ENCODE measurements at places on chromosomes 12 and 14.

DNA sequence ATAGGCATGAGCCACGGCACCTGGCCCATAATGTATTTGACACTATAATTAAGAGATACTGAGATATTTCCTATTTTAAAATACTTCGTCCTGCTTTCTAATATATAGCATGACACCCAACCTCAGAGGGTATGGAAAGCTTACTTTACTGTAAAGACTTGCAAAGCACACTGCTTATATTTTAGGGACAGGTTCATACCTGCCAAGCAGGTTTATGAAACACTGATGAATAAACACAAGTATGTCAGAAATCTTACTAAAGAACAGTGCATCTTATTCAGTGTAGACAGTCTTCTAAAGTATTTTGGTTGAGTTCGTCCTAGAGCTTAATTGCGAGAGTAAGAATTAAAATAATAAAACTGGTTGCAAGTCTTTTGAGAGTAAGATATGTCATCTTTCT is 65.4 kb downstream of the PPFIBP1 start:
- no peak for DNase-seq

- DNase-seq = no peak
Observed at GRCh38 chr14:80447392-80447791, 236.1 kb upstream of the DIO2 start.

DNA sequence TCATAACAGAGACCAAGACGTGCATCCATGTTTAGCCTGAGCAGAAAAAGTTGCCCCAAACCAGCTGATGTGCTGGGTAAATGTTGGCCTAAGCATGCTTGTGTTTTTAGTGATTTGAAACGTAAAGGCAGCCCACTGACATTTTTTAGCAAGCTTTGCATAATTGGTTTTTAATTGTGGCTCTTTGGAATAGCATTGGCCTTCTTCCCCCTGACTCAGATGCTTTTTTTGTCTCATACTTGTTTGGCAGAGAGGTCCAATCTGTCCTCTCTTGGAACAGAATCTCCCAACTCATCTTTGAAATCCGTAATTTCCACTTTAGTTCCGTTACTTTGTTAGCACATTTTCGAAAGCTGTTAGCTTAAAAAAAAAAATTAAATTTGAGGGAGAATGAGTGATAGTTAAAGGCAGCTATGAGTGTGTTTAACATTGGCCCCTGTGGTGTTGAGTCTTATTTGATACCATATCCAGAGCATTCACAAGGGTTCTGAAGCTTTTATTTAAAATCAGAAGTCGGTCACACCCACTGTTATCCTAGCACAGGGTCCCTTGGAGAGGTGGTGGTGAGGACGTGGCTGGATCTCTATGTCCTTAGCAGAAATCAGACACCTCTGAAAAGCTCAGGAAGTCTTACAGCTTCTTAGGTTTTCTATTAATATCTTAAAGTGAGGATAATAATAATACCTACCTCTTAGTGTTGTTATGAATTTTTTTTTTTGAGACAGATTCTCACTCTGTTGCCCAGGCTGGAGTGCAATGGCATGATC is 15.6 kb downstream of the JDP2 start:
- DNase-seq = no peak

DNA sequence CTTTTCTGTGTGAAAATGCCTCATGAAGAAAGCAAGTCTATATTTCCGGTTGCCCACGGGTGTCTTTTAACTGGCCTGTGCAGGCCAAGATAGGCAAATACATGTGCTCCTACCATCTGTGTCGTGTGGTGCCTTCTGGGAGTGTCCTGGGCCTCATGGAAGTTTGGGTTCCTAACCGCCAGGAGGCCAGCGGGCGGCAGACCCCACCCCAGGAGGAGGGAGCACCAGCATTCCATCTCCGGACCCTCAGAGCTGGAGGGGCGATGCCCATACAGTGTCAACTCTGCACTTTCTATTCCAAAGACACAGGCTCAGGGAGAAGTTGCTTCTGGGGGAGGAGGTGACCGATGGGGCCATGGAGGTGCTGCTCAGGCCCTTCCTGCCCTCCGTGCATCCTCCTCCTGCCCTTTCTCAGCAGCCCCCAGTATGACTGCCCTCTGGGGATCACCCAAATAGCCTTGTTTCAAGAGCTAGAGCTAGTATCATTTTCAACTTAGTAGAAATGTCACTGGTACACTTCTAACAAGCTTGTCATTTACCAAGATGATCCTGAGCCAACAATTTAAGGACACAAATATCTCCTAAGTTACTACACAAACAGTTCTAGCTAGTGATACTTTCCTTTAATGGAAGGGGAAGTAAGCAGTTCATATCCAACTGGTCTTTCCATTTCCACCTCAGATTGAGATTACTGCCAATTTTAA is 17.8 kb downstream of the CCDC92 start:
- no peak for DNase-seq

DNA sequence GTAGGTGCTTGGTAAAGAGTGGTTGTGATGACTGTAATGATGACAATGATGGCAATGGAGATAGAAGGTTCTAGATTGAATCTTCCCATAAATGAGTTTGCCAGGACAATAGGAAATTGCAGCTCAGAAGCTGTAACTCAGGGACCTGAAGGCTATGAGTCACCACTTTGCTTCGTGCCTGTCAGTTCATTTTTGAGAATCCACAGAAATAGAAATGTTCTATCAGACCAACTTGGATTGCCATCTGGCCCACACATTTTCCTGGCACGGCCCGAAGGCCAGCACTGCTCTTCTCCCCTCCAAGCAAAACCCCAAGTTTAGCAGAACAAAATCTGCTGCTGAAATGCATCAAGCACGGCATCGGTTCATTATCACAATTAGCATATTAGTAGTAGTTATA is 1127.0 kb downstream of the BCL11B start:
- no peak for DNase-seq

DNA sequence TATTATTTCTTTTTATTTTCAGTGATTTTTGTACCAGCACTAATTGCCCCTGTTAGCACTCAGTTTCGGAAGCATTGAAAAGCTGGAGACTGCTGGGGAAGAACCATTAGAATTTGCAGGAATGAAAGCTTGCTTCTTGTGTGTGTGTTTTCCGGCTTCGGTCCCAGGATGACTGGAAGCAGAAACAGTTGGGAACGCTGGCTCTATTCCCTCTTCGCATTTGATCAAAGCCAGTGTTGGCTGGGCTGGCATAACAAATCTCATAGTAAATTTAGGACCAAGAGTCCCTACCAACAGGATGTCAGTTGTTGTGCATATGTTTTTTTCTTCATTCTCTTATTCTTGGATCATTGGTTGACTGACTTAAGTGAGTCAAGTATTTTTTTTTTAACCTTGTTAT is 53.6 kb upstream of the TRAF3 start:
- no peak for DNase-seq

DNA sequence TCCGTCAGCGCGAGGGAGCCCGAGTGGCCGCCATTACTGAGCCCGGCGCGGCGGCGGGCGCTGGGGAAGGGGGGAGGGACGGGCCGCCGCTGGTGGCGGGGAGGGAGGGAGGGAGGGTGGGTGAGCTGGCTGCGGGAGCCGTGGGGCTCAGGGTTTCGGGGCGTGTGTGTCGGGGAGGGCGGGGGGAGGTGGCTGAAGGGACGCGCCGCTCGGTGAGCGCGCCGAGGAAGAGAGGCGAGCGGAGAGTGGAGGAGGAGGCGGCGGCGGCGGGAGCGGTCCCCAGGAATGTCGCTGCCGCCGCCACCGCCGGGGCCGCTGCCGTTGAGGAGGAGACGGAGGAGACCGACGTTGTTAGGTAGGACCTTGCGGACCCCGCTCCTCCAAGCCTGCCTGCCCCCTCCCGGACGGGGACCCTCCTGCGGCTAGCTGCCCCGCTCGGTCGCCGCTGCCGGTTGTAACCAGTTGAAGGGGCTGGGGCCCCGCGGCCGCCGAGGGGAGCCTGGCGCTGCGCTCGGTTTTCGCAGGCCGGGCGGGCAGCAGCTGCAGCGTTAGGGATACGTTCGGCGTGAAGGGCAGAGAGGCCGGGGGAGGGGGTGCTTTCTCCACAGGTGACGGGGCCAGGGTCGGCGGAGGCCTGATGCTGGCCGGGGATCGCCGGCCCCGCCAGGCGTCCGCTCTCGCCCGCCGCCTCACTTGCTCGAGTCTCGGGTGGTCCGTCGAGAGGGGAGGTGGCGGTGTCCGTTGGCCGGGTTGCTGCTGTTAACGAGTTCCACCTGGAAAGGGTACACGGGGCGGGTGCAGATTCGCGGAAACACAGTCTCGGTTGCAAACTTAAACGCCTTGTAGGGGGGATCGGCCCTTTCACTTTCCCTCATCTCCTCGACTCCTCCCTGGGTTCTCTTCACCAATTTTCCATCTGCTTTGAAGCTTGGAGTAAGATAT is at the start of gene ARHGAP5:
ARHGAP5 (plus strand) TSS at position 224 of the 942 bp plus-strand sequence. CDS start 13,366 bp downstream, outside the sequence.
- DNase-seq = no peak

- DNase-seq = no peak
Observed at GRCh38 chr12:89176676-89177075, 175.6 kb downstream of the DUSP6 start.

- DNase-seq = no peak
Observed at GRCh38 chr12:52794479-52795331, 1.2 kb downstream of the KRT3 start.

DNA sequence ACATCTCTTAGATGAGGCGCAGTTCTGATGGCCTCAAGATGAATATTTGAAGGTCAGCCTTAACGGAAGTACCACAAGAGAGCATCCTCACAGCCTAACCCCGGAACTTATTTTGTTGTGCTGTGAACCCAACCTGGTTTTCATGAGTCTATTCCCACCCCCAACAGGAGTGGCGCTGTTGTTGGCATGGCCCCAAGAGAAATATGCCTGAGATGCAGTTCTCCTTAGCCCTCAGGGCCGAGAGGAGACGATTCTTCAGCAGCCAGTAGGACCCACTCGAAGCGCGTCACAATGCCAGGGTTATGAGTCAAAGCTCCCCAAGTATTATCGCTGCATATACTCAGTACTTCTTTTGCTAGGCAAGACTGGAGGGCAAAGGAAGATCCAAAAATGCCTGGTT is 24.5 kb upstream of the BCL11B start:
- DNase-seq = no peak

DNA sequence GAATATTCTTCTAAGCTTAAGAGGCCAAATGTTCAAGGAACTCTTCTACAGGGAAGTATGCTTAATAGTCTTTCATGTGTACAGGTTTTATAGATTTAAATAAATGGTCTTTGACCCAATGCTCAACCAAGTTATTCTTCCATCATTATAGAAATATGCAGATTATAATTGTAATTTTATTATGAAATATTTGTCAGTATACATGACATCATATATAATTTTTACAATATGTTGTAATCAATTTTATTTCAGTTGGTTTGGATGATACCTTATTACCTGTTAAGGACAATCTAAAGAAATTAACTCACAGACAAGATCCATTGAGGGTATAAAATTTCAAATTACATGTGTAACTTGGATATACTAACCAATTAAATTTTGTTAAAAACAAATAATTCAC is 1278.3 kb downstream of the SLC16A7 start:
- no peak for DNase-seq

DNA sequence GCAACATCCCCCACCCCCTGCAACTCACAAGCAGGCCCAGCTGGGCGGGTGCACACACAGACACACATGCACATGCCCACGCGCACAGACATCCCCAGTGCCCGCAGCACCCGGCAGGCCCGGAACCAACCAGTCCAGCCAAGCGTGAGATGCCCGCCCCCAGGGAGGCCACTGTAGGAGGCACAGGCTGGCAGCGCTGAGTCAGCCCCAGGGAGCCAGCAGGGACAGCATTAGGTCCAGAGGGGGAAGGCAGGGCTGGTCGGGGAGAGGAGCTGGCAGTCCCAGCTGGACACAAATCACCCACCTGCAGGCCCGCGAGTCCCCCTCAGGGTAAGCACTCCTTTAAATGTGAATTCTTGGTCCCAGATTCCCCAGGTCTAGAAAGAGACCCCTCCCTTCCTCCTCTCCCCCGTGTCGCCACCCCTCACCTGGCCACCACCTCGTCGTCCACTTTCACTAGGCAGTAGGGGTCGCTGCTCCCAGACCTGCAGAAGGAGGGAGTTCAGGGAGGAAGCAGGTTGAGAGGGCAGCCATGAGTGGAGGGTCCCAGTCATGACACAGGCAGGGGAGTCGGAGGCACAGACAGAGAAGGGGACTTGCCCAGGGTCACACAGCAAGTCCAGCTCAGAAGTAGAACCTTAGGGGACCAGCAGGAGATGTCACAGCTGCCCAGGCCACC is 5.0 kb downstream of the RASAL1 start:
- DNase-seq = no peak

DNA sequence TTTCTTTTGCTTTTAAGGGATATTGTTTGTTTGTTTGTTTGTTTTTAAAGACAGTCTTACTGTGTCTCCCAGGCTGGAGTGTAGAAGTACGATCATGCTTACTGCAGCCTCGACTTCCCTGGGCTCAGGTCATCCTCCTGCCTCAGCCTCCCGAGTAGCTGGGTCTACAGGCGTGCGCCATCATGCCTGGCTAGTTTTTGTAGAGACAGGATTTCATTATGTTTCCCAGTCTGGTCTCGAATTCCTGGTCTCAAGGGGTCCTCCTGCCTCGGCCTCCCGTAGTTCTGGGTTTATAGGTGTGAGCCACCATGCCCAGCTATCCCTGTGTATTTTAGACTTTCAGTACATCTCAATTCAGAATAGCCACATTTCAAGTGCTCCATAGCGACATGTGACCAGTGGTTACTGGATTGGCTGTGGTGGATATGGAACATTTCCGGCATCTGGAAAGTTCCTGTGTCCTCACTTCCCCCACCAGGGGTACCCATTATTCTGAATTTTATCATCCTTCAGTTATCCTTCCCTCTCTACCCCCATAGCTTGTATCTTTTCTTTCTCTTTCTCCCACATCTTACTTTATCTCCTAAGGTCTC is 61.1 kb downstream of the HRK start:
- DNase-seq = no peak

DNA sequence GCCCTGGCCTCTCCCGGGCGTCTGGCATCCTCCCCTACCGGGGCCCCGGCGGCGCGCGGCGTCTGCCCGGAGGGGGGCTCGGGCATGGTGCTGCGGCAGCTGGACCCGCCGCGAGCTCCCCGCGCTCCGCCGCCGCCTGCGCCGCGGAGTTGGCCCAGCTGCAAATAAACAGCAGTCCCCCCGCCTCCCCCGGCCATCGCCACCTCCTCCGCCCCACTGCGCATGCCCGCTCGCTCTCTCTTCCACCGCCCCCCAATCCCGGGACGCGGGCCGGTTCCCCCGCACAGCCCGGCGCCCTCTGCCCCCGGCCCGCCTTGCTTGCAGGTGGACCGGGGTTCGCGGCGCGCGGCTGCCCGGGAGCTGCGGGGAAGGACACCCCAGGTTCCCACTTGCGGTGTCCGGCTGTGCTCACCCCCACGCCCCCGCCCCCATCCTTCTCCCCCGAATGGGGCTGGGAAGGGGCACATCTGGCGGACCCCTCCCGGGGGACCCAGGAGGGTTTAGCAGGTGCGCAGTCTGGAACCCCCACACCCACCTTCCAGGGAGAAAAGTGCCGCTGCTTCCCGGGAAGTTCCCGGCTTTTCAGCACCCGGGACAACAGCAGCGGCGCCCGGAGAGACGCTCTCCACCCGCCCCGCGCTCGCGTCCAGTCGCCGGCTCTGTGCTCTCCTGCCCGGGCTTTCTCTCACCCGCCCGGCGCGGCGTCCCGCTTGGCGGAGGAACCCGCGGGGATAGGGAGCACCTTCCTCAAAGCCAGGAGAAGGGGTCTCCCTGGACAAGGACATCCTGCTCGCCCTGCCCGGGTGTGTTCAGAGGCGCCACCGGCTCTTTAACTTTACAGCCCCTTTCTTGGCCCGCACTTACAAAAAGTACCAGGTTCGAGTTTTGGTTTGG is at the start of gene TMTC1:
TMTC1 (minus strand) TSS at position 170 of the 894 bp plus-strand sequence. CDS start 191 bp downstream, outside the sequence.
- DNase-seq = no peak
